ENCODE measurements at places on chromosomes 16 and 17.

DNA sequence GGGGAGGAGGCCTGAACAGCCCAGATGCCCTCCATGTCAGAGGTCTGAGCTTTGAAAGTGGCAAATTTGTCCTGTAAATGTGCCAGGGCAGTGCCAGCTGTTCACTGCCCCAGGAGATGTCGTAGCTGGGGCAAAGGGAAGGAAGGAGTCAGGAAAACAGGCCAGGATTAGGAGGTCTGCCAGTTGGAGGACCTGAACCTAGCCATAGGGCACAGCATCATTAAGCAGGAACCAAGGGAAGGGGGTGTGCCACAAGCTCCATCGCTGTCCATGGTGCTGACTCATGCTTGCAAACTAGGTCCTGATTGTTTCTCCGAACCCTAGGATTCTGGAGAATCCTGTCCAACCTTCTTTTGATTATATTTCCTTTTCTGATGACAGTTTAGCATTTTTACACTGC is 124.2 kb downstream of the TMEM132E start:
- no peak for DNase-seq

GRCh38 chr17:66487121-66487520 is 184.7 kb downstream of the PRKCA start:
- DNase-seq: no peak

DNA sequence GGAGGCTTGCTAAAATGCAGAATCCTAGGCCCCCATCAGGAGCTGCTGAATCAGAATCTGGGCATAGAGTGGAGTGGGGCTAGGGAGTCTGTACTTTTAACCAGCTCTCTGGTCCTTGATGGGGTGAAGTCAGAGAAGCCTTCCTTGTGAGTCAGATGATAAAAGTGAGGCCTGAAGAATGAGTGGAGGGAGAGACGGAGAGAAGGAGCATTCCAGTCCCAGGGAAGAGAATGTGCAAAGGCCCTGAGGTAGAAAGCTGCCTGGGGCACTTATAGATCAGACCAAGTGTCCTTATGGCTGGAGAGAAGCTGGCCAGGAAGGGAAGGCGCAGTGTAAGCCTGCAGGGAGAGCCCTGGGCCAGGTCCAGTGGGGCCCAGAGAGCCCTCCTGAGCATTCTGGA is 235.1 kb upstream of the NLRP1 start:
- no peak for DNase-seq

DNA sequence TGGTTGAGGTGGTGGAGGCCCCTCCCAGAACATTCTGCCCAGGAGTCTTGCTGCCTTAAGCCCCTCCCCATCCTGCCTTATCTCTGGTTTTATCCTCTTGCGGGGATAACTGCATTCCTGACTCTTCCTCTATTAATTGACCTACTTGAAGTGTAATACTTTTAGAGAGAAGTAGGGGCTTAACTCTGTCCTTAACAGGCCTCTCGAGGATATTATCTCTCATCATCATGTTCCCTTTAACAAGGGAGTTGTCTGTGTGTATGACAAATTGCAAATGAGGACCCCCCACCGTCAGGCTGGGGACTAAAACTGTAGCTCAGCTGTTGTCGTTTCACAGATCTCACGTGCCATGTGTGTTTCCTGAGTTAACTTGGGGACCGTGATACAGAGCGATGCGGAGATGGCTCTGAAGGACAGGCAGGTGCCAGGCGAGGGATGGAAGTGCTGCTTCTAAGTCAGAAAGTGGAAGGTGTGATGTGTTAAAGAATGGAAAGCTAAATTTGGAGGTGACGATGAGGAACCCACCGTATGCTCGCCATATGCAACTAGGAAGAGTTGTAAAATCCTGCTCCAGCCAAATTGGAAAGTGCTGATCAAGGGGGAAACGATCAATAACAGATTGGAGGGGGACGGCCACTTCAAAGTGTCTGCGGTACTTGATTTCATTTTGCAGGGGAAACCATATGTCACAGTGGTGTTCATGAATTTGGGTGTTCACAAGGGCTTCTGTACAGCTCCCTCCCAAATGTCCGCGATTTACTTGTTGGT is 106.3 kb downstream of the RPTOR start:
- DNase-seq: no peak

DNA sequence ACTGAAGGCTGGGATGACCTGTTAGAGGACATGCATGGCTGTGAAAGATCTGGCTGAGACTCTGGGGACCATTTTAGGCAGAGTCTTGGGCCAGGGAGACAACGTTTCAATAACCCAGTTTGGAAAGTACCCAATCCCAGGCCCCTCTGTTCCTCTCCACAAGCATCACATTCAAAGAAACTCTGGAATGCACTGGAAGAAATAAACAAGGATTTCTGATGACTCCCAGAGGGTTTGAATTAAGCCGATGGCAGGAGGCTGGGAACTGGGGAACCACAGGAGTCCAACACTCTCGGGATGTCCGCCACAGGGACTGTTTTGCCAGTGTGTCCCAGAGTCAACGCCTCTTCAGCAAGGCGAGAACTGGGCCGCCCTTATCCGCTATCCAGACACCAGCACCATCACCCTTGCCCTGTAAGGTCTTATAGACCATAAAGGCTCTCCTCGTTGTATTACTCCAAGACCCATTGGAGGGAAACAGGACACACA is 3.3 kb downstream of the PMP22 start:
- no peak for DNase-seq

DNA sequence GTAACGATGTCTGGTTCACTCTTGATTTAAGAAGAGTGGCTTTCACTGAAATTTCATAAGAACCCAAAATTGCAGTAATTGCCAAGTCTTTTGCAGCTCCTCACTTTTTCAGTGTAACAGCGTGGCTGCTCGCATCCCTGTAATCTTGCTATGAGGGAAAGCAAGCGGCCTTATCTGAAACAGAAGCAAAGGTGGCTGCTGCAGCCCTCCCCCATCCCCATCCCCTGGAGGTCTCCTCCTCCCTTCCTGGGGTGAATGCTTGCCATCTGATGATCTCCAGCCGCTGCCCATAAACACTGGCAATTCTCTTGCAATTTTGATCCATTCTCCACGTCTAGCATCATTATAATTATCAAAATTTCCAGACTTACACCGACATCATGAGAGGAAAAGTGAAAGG is 182.5 kb upstream of the ASIC2 start:
- no peak for DNase-seq

DNA sequence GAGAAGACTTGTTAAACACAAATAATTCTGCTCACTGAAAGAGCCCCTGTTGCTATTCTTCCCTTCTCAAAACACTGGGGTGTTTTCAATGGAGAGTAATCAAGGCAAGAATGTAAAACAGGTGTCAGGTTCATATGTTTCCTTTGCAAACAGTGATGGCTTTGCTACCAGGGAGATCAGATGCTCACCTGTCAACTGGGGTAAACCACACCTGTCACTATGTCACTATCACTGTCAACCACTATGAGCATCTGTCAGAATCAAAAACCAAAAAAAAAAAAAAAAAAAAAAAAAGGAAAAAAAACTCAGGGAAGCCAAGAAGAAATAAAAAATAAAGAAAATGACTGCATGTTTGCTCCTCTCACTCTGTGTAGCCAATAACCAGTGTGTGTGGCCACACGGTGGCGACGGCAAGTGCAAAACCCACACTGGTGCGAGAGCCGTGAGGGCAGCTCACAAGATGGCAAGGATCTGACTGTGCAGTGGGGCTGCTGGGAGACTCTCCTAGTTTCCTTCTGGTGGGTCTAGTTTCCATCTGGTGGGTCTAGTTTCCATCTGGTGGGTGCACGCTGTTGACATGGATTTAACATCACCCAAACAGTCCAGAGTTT is 22.7 kb downstream of the USP22 start:
- DNase-seq: no peak

DNA sequence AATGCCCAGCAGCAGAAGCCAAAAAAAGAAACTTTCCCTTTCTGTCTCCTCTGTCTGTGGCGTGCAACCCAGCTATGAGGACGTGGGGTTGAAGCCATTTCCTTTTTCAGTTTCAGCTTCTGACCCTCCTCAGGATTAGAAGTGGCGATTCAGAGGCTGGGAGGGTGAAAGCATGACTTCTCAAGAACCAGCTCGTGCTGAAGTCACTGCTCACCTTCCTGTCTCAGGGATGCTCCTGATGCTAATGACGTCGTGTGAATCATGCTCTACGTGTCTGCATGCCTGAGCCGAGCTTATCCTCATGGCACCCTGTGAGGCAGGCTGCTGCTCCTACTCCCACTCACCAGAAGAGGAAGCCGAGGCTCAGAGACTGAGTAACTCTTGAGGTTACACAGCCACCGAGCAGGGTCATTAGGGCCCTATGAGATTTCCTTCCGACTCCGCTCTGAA is 5.7 kb upstream of the LPO start:
- DNase-seq: no peak

DNA sequence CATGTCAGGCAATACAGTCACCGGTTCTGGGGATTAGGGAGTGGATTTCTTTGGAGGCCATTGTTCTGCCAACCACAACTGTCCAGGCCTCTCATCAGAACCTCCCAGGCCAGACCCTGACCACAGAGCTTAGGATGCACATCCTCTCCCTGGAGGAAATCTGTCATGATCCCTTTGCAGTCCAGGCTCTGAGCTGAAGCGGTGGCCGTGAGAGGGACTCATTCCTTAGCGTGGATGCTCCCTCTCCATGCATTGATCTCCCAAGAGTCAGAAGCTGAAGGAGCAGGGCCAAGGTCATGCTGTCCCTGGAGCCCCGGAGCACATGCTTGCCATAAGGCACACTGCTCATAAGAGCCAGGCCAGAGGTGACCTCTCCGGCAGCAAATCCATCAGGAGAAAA is 181.4 kb downstream of the COPRS start:
- no peak for DNase-seq

DNA sequence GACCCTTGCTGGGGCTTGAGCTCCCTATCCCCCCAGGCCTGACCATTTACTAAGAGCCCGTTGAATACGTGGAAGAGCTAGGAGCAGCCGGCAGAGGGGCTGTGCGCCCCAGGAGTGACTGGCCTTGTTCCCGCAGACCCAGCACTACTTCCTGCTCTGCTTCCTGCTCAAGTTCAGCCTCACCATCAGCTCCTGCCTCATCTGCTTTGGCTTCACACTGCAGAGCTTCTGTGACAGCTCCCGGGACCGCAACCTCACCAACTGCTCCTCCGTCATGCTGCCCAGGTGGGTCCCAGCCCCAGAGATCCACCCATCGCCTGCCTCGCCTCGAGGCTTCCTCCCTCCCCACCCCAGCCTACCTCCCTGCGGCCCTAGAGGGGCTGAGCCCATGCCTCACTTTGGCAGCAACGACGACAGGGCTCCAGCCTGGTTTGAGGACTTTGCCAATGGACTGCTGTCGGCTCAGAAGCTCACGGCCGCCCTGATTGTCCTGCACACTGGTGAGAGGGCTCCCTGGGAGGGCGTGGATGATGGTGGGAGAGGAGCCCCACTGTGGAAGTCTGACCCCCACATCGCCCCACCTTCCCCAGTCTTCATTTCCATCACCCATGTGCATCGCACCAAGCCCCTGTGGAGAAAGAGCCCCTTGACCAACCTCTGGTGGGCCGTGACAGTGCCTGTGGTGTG is 17.2 kb downstream of the CASKIN2 start:
- no peak for DNase-seq

- no peak for DNase-seq
These were observed 454 bp downstream of the CCDC40 start for GRCh38 chr17:80036715-80037477.

DNA sequence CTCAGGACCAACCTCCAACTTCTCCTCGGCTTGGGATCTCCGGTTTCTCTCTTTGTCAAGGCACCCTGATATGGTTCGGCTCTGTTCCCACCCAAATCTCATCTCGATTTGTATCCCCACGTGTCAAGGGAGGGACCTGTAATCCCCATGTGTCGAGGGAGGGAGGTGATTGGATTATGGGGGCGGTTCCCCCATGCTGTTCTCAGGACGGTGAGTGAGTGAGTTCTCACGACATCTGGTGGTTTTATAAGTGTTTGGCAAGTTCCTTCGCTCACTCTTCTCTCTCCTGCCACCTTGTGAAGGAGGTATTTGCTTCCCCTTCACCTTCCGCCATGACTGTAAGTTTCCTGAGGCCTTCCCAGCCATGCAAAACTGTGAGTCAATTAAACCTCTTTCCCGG is 117.9 kb downstream of the SEC14L1 start:
- no peak for DNase-seq

DNA sequence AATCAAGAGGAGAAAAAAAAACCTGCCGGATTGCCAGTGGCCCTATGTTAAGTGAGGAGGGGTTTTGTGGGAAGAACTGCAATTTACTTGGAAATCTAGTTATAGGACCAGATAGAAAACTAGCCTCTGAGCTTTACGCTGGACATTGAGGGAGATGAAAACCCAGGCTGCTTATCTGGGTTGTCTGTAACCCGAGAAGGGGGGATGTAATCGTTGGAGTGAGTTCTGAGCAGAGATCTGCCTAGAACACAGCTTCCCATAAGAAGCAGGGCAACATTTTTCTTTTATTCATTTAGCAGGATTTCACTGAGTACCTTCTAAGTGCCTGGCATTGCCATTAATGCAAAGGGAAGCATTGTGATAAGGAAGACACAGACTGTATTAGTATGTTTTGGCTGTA is 70.6 kb downstream of the KATNIP start:
- DNase-seq: no peak

DNA sequence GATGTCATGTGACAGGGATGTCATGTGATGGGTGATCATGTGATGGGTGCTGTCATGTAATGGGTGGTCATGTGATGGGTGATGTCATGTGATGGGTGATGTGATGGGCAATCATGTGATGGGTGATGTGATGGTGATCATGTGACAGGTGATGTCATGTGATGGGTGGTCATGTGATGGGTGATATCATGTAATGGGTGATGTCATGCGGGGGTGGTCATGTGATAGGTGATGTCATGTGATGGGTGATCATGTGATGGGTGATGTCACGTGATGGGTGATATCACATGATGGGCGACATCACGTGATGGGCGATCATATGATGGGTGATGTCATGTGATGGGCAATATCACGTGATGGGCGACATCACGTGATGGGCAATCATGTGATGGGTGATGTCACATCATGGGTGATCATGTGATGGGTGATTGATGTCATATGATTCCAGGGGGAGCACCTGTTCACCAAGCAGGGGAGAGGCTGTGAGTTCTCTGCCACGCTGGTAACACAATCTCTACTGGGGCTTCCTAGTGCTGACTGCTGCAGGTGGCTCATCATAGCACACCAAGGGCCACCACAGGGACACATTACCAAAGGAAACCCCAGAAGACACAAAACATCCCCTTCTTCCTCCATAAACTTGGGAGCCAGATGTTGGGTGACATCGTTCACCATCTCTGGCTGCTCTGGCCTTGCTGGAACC is 16.5 kb downstream of the CD300LB start:
- DNase-seq: no peak

GRCh38 chr16:56424791-56425438 is 430 bp downstream of the AMFR start:
- DNase-seq: no peak

GRCh38 chr16:70520612-70521297 is 2.6 kb downstream of the COG4 start:
- DNase-seq: no peak

Measured in left renal cortex interstitium (tissue), 4 donors.